Stimulated activated CD8-positive, alpha-beta memory T cell treated with anti-CD3 and anti-CD28 coated beads, Interleukin-4, amount 100 ng/mL, for 24 hours (primary cell): ENCODE measurements at places on chromosomes 1 and 21.

DNA sequence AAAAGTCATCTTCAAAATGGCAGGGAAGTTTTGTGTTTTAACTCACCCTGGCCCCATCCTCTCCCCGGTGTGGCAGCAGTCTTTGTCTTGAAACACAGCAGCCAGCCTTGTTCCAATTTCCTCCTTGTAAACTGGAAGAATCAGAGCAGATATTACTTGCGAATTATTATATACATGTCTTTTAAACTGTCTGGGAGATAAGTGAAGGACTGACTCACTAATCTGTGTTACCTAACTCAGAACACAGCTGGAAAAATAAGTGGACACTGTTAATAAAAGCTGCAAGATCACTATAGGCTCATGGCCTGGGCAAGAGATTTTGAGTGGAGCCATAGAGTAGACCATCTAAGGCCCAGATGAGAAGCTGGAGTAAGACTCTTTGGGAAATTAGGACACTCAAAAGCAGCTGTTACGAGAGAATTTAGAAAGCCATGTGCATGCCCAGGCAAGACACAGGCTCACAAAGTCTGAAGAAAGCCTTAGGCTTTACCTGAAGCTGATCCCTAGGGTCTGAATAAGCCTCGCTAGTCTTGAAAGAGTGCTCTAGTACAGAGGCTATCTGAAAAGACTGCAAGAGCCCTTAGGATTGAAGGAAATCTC is 233.0 kb upstream of the RAB4A start:
- DNase-seq, result no peak

DNA sequence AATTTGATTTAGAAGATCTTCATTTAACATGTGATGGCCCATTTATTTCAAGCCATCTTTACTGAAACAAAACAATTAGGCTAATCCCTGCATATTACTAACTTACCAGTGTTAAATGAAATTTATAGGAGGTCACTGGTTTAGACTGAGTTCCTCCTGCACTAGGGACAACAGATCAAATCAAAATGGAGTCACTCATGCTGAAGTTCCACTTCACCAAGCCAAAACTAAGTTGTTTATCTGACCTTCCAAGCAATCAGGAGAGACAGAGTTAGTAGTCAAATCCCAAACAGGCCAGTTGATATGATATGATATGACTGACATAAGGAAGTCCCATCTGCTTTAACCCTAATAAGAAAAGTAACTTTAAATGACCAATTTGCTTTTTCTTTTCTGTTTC is 4.8 kb downstream of the LYST start:
- DNase-seq, result no peak

- DNase-seq, result no peak
Observed at GRCh38 chr1:15264769-15265168, 17.7 kb downstream of the FHAD1 start.

DNA sequence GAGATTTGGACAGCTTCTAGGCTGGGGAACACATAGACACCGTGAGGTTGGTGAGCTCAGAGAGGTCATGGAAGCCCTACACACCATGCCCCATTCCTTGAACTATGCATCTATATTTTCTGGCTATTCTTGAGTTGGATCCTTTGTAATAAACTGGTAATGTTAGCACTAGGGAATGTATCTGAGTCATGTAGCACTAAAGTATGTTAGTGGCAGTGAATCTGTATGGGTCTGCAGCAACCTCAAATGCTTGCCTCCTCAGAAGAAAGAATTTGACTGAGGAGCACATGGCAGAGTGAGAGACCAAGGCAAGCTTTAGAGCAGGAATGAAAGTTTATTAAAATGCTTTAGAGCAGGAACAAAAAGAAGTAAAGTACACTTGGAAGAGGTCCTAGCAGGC is 43.7 kb upstream of the LRRC7 start:
- no peak for DNase-seq

DNA sequence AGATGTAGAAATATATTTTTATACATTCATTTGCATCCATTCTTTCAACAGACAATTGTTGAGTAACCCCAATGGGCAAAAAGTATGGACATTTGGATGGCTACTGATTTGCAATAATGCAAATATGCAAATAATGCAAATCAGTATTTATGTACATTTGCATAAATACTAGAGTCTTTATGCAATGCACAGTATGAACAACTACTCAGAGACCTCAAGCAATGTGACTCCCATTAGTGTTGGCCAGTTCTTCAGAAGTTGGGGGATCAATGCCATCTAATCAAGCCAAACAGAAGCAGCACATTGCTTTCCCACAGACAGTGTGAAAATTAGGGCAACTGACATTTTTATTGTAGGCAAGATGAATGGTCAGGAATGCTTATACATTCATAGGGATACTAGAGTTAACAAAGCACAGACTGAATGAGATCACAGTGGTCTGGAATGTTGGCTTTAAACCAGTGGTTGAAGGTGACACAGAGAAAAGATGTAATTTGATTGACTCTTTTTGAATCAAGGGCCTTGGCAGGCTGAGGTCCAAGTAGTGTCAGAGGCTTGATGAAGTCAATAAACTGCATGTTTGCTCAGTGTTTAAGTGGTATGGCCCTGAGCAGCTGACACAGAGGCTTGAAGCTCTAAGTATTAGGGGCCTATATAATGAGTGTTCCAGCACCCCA is 256.6 kb downstream of the CTH start:
- DNase-seq, result no peak

DNA sequence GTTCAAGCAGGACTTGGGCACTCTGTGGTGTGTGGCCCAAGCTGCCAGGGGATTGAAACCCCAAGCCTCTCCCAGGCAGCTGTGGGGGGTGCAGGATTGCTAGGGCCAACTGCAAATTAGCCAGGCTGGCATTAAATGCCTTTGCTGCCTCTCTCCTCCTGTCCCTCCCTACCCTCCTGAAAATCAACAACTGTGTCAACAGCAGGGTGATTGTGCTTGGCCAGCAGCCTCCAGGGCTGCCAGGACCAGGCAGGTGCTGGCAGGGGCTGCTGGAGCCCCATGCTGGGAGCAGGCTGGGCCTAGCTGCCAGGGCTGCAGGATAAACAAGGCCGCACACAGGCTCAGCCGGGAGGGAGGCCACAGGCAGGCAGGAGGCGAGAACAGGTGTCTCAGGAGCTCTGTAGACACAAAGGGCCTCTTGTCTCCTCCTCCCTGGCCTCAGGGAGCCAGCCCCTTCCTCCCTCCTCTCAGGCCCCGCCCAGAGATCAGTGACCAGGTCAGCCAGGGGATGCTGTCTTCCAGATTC is 11.4 kb downstream of the SOX13 start:
- DNase-seq, result no peak

GRCh38 chr1:225811622-225812487 is 1.9 kb downstream of the EPHX1 start:
- no peak for DNase-seq

- DNase-seq, result no peak
Observed at GRCh38 chr1:18256282-18257235, 149.0 kb downstream of the IGSF21 start.

DNA sequence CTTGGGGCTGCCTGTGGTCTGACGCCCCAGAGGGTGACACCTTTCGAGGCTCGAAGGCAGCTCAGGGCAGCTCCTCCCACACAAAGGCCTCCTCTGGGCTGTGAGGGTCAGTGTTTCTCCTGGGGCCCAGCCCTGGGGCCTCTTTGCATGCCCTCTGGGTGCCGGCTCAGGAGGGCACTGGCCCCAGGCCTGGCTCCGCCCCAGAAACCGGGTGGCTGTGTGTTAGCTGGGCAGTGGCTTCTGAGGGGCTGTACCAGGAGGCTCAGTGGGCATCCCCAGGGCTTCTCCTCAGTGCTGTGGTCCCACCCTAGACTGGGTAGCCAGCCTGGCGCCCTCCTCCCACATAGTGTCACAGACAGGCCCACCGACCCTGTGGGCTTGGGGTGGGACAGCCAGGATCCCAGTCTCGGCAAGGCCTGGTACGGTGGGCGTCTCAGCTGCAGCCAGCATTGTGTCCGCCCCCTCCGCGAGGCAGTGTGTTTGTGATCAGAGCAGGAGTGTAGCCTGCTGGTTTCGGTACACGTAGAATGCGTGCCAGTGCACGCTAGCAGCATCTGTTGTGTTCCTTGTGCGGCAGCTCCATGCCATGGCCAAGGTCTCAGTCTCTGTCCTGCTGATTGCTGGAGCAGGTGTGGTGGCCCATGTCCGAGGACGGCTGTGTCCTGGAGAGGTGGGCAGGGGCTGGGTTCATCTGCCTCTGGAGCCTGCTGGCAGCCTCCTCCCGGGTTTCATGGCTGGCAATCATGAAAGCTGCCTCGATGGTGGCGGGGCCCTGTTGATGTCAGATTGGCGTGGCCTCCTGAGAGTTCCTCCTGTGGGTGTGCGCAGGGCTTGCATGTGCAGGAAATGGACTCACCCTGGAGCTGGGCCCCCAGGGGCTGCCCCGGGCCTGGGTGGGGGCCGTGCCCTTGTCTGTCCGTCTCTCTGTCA is 28.0 kb downstream of the RRP1 start:
- DNase-seq, result no peak

GRCh38 chr1:95226781-95227660 is 7.0 kb upstream of the RWDD3 start:
- DNase-seq, result no peak

DNA sequence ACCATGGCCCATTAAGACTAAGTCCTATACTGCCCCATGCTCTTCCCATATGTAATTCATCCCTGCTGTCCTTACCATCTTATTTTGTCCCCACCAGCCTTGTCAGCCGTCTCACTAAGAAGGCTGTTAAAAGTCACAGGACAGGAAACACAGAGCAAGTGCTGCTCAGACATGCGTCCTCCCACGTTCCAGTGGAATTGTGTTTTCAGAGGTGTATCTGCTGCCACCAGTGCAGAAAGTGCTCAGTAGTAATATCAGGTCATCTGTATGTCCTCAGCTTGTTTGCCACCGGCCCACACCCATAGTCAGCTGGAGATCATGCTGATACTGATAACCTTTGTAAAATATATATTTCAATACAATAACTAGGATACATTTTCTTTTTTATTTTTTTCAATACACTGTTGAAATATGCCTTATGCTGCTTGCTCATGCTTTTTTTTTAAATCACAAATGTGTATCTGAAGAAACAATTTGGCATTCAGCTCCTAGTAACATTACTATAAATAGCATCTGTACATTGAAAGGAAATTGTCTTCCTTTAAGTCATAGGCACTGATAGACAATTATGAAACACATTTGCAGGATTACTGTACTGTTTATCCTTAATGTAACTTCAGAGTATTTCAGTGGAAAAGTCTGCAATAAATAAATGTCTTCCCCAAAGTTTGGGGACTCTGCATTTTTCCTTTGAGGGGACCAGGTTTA is 156.9 kb downstream of the EDEM3 start:
- no peak for DNase-seq

GRCh38 chr1:202029171-202029665 is 18.8 kb downstream of the ELF3 start:
- DNase-seq, result no peak
